Stimulated activated CD4-positive, alpha-beta T cell treated with anti-CD3 and anti-CD28 coated beads, Interleukin-4, amount 100 ng/mL, for 4 hours (primary cell): ENCODE measurements at places on chromosomes 4 and X.

GRCh38 chrX:112058255-112058654 lies 24.3 kb downstream of the TRPC5 start:
- no peak for DNase-seq

DNA sequence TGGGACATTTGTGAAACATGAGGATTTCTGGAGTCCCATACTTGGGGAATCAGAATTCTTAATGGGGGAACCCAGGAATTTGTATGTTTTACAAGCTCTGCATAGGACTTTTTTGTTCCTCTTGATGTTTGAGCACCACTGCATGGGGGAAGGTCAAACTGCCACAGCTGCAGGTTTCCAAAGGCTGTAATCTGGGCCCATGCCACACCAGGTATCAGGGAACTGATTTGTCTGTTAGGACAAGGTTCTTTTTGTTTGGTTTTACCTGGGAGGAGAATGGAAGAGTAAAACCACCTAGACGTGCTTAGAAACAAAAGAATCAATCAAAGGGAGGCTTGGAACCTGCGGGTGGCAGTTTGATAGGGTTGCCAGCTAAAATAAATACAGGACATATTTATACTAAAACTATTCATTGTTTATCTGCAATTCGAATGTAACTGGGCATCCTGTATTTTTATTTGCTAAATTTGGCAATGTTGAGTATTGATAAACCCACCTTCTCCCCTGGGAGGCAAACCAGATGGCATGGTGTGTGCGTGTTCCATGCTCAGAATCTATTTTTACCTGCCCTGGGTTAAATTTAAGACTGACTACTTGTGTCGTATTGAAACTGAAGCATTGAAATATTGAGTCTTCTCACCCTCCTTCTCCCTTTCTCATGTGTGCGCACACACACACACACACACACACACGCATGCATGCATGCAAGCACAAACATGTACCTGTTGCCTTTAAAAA lies 63.7 kb downstream of the TMEM164 start:
- DNase-seq: no peak

DNA sequence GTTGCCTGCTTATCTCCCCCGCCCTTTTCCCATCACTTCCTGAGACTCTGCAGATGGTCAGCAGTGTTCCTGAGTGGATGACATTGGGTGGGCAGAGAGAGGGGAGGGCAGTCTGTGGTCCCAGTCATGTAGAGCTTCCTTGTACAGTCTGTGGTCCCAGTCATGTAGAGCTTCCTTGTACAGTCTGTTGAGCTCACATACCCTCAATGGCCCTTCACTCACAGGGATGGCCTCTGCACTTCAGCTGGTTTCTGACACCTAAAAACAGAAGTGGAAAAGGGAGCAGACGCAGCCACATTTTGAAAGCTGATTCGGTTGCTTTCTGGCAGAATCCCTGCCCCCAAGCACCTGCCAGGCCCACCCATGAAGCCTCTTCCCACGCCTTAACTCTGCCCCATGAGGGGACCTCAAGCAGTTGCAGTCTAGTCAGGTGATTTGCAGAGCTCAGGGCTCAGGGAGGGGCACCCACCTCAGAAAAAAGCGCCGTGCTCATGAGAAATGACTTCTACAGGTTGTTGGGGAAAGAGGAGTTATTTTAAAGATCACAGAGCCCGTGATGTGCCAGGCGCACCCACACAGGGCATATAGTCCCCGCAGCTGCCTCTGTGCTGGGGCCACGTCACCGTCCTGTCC lies 3.6 kb upstream of the TMEM271 start:
- DNase-seq: no peak

DNA sequence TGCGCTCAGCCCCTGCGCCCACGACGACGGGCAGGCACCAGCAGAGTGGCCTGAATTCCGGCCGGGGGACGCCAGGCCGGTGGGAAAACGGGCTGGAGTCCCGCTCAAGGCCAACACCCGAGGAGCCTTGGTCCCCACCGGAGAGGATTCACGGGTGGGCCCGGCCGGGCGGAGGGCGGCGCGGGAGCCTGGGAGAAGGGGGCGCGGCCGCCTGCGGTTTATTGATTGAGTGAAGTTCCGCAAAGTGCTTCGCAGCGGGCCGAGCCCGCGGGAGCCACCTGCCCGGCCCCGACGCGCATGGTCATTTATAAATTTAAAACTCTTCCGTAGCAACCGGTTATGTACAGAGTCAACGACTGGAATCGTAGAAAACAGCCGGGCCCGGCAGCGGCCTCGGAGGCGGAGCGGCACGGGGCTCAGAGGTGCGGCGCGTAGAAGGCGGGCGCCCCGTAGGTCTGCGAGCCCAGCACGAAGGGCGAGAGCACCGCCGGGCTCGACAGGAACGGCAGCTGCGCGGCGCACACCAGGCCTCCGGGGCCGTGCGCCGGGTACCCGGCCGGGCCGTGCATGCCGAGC lies 3.6 kb downstream of the NKX1-1 start:
- DNase-seq: no peak

- DNase-seq: no peak
These were observed 52.4 kb downstream of the USP46 start for GRCh38 chr4:52606726-52607125.

DNA sequence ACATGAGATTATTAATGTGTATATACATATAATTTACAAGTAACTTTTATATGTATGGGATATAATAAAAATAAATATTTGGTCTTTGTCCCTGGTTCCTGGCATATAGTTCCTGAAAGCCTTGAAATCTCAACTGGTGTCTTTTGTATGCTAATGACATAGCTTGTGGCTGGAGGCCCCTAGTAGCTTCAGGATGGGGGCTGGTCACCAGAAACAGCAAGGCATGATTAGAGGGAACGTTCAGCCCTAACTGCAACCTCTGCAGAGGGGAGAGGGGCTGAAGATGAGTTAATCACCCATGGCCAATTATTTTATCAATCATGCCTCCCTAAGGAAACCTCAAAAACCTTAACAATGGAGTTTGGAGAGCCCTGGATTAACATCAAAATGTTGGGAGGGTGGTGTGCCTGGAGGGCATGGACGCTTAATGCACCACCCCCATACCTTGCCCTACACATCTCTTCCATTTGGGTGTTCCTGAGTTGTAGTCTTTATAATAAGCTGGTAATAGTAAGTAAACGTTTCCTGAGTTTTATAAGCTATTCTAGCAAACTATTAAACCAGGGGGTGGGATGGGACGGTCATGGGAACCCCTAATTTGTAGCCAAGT lies 21.3 kb downstream of the PIN4 start:
- DNase-seq: no peak

DNA sequence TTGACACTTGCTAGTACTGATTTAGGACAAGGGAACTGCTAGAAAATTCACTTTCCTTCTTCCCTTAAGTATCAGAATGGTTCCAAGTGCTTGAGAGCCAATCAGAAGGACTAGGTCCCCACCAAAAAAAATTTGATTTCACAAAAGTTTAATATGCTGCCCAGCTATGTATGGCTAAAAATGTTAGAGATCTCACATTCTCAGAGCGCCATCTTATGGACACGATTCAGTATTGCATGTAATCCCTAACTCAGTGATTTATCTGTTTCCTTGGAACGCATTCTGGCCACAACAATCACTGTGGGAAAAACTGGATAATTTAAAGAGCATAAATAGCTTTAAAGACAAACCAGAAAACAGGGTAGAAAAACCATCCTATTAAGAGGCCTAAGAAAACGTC lies 255.1 kb upstream of the GPC4 start:
- DNase-seq: no peak

DNA sequence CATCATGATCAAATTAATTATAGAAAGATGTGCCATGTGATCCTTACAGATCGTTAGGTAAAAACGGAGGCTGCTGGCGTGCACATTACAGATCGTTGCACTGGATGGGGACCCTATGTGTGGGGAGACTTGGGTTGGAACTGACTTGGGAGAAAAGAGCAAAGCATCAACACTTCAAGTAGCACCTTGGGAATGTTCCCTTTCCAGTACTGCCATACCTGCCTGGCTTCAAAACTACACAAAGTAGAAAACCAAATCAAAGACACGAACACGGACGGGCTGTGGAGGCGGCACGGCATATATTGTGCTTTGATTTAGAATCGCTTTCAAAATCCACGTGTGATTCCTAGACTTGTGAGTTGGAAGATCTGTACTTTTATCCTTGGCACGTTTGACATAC lies 898 bp downstream of the CMC4 start:
- no peak for DNase-seq

DNA sequence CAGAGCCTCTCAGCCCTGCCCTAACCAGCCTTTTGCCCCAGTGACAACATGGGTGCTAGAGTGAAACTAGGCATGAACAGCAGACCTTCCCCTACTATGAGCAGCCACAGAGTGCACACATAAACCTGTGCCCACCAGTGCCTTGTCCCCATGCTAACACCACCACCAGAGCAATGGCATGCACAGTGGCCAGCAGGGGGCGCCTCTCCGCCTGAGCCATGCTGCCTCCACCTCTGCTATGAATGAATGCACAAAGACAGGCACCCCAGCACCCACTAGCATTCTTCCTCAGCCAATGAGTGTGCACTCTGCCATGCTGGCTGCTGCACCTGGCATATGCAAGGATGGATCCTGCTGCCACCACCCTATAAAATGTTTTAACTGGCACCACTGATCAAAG lies 286.9 kb upstream of the FGF16 start:
- peak; percentile 3 for DNase-seq

- DNase-seq: no peak
These were observed 50.1 kb downstream of the FBXW7 start for GRCh38 chr4:152485726-152486276.

GRCh38 chrX:125293850-125294780 lies 25.6 kb upstream of the TEX13C start:
- DNase-seq: no peak

- DNase-seq: no peak
These were observed 124.8 kb upstream of the SLIT2 start for GRCh38 chr4:20126906-20127305.
